ENCODE measurements at places on chromosomes 5 and 9.
A peak's percentile ranks its signal among the peaks of the same experiment; 100 is the strongest.

DNA sequence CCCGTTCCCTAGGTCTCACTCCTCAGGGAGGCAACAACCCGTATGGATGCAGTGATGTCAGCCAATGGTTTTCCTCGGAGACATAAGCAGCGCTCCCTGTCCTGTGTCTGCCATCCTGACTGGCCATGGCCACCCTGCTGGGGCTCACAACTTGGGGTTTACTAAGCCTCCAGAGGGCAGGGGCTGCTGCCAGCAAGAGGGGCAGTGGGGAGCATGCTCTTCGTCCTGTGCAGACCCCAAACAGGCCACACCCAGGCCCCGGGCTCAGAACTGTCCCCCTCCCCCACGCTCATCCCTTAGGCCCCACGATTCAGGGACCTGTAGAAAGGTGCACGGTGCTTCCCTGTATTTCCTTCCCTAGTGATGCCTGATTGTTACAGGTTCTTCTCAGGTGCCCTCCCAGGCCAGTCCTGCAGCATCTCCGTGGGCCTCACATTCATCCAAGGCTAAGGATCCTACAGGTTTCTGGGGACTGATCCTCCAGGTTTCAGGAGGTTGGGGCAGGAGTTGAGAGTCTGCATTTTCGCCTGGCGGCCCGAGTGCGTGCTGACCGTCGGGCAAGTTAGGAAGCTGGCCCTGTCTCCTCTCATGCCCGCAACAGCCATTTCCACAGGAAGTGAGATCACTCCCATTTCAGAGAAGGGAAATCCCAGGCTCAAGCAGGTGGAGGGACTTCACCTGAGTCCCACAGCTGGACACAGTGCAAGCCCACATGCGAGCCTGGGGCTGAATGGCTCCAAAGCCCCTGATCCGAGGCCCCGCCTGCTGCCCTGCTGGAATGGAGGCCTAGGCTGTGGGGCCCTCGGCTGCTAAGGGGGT is 217.6 kb downstream of the ROR2 start:
- H3K36me3 ChIP-seq: no peaks in the 10 kb centered on the region
- H3K27me3 ChIP-seq: peaks cover 10% of the 10 kb centered on the region
- H3K4me1 ChIP-seq: peaks cover 2% of the 10 kb centered on the region
- H3K27ac ChIP-seq: no peak overlapping the region
- H3K4me3 ChIP-seq: no peak overlapping the region

DNA sequence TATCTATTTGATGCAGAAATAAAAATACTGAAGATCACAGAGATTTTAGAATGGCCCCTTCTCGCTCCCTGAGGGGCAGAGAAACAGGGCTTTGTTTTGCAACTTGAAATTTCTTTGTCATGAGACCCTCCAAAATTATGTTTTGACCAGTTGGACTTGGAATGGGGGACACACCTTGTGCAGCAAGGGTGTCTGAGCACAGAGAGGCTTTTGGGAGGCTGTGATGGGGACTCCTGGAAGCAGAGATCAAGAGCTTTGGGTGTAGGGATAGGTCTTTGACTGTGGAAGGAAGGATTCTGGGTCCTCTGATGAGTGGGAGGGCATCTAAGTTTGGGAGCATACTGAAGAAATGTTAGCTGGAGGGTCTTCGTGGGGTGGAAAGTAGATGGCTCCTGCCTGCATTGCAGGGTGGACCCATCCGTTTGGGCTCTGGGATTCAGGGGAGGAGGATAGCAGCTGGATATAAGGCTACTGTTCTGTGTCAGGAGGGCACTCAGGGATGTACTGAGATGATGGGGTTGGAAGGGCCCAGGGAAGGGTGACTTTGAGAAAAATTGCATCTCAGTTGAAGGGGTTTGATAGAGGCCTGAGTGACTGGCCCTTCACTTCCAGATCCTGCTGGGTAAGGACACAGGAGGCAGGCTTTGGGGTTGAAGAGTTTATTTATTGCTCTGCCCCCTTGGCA is 1.8 kb upstream of the MYORG start:
- peaks cover 31% of the 10 kb centered on the region for H3K4me1 ChIP-seq
- no peaks in the 10 kb centered on the region for H3K27me3 ChIP-seq
- H3K4me3 ChIP-seq: peak overlapping the region; percentile 25
- H3K27ac ChIP-seq: peak overlapping the region; percentile 36
- DNase-seq: no peak

DNA sequence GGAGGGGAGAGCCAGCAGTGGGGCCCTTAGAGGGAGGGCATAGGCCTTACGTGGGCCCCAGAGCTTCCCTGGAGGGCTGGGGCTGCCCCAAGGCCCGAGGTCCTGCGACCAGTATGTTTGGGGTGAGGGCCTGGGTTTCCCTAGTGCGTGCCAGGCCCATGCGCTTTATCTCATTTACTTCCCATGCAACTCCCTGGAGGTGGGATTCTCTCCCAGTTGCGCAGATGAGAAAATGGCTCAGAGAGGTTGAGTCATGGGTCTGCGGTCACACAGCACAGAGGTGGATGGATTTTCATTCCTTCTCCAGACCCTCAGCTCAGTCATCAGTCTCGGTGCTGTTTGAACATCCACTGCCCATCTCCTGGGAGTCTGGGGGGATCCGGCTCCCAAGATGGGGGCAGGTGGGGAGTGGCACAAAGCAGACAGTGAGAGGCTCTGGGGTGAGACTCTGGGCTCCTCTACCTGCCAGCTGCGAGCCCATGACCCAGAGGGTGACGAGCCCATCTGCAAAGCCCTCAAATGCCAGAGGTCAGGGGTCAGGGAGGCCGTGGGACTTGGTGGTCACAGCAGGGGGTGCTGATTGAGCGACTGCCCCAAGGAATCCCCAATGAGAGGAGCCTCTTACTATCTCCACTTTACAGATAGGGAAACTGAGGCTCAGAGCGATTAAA is 171.2 kb downstream of the GAPVD1 start:
- DNase-seq: no peak
- H3K4me1 ChIP-seq: peaks cover 4% of the 10 kb centered on the region
- no peaks in the 10 kb centered on the region for H3K36me3 ChIP-seq
- no peak overlapping the region for H3K4me3 ChIP-seq

- H3K4me3 ChIP-seq: no peak overlapping the region
- peaks cover 19% of the 10 kb centered on the region for H3K36me3 ChIP-seq
- H3K27me3 ChIP-seq: no peaks in the 10 kb centered on the region
- H3K4me1 ChIP-seq: peaks cover 10% of the 10 kb centered on the region
Measured at GRCh38 chr9:137804908-137805630, 72.5 kb upstream of the CACNA1B start.

- no peak for DNase-seq
- H3K27me3 ChIP-seq: no peaks in the 10 kb centered on the region
- no peaks in the 10 kb centered on the region for H3K4me1 ChIP-seq
- no peak overlapping the region for H3K27ac ChIP-seq
Measured at GRCh38 chr9:26169708-26170107, 491.5 kb upstream of the TUSC1 start.

GRCh38 chr5:128553747-128554146 is 15.7 kb upstream of the FBN2 start:
- DNase-seq: no peak
- no peaks in the 10 kb centered on the region for H3K27me3 ChIP-seq
- H3K27ac ChIP-seq: no peak overlapping the region
- no peak overlapping the region for H3K4me3 ChIP-seq

- DNase-seq: no peak
- H3K4me1 ChIP-seq: no peaks in the 10 kb centered on the region
- H3K36me3 ChIP-seq: no peaks in the 10 kb centered on the region
- H3K27ac ChIP-seq: no peak overlapping the region
Measured at GRCh38 chr5:31075981-31076380, 117.5 kb upstream of the CDH6 start.

- H3K4me3 ChIP-seq: no peak overlapping the region
- H3K27ac ChIP-seq: no peak overlapping the region
- peaks cover 28% of the 10 kb centered on the region for H3K36me3 ChIP-seq
- no peaks in the 10 kb centered on the region for H3K4me1 ChIP-seq
Measured at GRCh38 chr9:99150451-99151171, 45.7 kb downstream of the TGFBR1 start.

DNA sequence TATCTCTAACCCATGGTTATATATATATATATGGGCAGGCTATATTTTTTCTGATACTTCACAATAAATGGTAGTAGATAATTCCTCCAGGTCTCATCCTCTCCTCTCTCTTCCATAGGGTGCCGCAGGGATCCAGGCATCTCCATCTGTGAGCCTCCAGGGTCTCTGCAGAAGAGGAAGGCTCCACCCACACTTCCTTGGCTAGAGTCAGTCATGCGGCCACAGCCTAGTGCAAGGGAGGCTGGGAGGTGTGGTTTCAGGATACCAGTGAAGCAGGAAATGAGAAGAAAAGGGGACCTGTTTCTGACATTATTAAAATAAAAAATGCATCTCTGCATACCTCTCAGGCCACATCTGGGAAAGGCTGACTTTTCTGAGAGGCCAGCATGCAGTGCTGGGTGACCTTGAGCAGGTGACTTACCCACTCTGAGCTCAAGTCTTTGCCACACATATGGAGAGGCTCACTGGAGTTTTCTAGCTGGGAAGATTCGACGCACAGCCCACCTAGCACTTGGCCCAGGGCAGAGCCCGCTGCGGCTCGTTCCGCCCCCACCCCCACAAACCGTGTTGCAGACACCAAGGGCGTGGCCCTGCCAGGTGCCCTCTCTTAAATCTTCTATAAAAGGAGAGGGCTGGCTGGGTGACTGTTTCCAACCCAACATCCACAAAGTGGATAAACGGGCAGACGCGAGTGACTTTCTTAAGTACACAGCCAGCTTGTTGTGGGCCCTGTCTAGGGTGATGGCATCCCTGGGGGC is 47.9 kb downstream of the OLFM1 start:
- peaks cover 13% of the 10 kb centered on the region for H3K27me3 ChIP-seq
- no peaks in the 10 kb centered on the region for H3K36me3 ChIP-seq
- no peak for DNase-seq
- H3K4me1 ChIP-seq: no peaks in the 10 kb centered on the region
- H3K27ac ChIP-seq: no peak overlapping the region

DNA sequence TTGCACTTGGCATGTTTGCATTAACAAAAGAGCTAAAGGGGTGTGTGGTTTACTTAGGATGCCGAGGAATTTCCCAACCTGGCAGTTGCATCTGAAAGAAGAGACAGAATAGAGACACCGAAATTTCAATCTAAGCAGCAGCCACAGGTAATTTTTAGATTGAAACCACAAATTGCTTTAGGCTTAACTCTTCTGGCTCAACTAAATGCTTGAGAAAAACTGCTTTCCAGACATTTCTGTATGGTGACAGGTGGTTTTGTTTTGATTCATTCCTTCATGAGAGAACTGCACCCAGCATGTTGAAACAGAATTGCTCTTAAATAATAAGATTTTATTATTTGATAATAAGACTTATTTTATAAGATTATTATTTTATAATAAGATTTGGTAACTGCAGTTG is 21.5 kb downstream of the SECISBP2 start:
- no peak overlapping the region for H3K4me3 ChIP-seq
- peaks cover 49% of the 10 kb centered on the region for H3K36me3 ChIP-seq
- no peak overlapping the region for H3K27ac ChIP-seq

- no peak overlapping the region for H3K4me3 ChIP-seq
- peaks cover 42% of the 10 kb centered on the region for H3K36me3 ChIP-seq
Measured at GRCh38 chr5:154332451-154332850, 113.3 kb upstream of the SAP30L start.

GRCh38 chr9:115551396-115551795 is 433.4 kb upstream of the TNC start:
- no peaks in the 10 kb centered on the region for H3K36me3 ChIP-seq
- no peak overlapping the region for H3K4me3 ChIP-seq
- no peak overlapping the region for H3K27ac ChIP-seq
- no peak for DNase-seq
- peaks cover 3% of the 10 kb centered on the region for H3K4me1 ChIP-seq
- peaks cover 3% of the 10 kb centered on the region for H3K27me3 ChIP-seq

- DNase-seq: no peak
- H3K4me3 ChIP-seq: peak overlapping the region; percentile 35
- no peak overlapping the region for H3K27ac ChIP-seq
- peaks cover 2% of the 10 kb centered on the region for H3K27me3 ChIP-seq
- H3K36me3 ChIP-seq: no peaks in the 10 kb centered on the region
Measured at GRCh38 chr5:107389775-107390148, 281.0 kb downstream of the EFNA5 start.

DNA sequence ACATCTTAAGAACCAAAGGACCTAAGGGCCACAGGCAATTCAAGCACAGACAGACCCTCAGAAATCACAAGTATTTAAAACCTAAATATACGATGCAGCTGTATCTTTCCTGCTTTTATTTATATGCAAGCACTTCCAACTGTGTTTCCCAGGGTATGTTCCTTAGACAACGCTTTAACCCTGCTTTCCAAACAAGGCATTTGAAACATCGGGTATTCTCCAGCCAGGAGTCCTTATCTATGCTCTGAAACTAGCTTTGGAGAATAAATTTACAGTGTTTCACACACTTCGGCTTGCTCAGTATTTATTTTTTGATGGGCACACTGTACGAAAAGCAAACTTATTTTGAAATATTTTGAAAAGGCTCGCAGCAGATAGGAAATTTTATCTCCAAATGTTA is 13.5 kb downstream of the NR6A1 start:
- H3K27ac ChIP-seq: no peak overlapping the region
- peaks cover 10% of the 10 kb centered on the region for H3K27me3 ChIP-seq
- no peak for DNase-seq
- H3K36me3 ChIP-seq: no peaks in the 10 kb centered on the region
- H3K4me3 ChIP-seq: no peak overlapping the region

DNA sequence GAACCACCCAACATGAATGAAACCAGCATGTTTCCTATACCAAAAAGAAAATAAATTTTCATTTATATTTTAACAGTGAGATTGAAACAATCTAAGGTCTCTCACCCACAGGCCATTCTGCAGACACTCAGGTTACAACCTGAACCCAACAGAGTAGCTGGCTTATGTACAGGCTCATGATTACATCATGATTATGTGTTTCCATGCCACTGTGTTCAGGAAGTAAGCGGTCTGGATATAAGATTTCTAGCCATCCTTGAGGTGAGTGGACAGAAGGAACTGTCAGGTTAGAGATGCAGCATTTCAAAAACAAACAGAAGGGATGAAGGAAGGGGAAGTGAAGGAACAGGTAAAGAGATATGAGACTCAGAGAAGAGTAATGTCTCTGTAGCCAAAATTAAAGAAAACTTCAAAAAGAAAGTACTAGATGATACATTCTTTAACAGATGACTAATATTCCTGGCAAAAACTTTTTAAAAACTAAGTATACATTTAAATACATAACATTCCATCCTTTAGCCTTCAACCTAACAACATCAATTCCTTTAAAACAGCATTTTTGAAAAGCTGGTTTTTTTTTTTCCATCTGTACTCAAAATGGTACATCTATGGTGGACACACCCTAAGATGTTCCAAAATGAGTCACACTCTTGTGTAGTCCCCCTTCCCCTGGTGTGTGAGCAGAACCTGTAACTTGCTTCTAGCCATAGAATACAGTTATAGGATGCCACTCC is 119.8 kb downstream of the LPAR1 start:
- no peaks in the 10 kb centered on the region for H3K36me3 ChIP-seq
- no peaks in the 10 kb centered on the region for H3K4me1 ChIP-seq
- no peak overlapping the region for H3K27ac ChIP-seq
- no peak overlapping the region for H3K4me3 ChIP-seq
- no peaks in the 10 kb centered on the region for H3K27me3 ChIP-seq
- DNase-seq: no peak
